Activated B cell treated with CpG ODN at 0.5 μM for 24 hours (primary cell): ENCODE measurements at places on chromosomes 3 and 15.

- peak; percentile 68 for DNase-seq
Measured at GRCh38 chr3:183447206-183448001, 19.0 kb upstream of the MCF2L2 start.

DNA sequence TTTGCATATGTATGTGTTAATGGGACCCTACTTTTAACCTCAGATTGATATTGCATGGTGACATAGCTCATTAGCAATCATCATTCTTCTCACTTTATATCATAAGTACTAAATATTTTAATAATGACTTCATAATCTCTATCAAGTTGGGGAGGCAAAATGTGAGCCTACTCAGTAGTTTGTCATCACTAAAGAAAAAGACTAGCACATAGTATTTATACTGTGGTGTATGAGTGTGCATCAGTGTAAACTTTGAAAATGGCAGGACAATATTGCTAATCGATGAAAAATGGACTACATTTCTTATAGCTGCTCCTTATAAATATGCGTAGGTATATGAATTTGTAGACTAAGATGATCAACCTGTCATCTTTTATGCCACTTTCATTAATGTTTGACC is 624.5 kb upstream of the ROBO2 start:
- no peak for DNase-seq

DNA sequence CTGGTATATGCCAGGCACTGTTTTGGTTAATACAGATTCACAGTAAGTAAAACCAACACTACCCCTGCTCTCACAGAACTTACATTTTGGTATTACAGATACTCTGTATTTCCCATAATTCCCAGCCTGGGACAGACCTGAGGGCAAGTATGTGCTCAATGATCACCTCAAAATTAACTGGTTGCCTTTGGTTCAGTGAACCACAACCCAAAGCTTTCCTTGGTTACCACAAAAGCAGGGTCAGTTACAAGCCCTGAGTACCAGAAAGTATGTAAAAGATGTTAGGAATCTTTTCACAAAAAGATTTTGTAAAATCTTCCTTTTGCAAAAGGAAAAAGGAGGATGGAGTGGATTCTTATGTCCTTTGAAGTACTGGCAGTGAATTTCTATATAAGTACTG is 72.2 kb upstream of the GUCA1C start:
- DNase-seq: no peak

GRCh38 chr15:89360294-89360971 is 25.8 kb upstream of the POLG start:
- no peak for DNase-seq

DNA sequence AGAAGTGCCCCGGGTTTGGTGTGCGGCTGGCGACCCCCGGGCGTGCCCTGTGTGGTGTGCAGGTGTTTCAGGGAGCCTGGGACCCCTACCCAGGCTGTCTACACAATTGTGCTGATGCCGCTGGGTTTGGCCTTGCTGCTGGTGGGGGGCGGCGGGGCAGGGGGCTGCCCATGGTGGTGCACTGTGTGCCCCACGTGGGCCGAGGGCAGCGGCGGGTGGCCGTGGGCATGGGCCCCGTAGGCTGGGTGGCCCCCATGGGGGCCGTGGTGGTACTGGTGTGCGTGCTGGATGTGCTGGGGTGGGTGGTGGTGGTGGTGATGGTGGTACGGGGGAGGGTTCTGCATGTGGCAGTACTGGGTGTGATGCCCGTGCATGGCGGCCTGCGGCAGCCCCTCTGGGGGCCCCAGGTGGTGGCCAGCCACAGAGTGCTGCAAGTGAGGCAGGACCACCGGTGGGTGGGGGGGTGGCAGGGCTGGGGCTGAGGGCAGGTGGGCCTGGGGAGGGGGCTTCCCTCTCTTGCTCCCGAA is 59.6 kb upstream of the RPL32 start:
- no peak for DNase-seq

DNA sequence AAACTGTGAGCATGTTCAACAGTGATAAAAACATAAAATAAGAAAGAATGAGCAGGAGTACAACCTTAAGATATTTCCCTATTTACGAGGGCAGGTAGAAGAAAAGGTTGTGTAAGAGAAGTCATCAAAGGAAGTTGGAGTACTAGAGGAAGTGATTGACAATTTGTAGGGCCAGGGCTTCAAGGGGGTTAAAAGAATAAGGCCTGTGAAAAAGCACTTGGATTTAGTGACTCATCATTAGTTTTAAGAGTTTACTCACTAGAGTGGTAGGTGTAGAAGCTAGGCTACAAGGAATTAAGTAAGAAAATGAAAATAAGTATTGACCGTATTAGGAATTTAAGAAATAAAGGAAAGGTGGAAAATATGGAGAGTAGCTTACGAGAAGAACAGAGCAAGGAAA is 23.6 kb downstream of the KCNMB3 start:
- DNase-seq: no peak

DNA sequence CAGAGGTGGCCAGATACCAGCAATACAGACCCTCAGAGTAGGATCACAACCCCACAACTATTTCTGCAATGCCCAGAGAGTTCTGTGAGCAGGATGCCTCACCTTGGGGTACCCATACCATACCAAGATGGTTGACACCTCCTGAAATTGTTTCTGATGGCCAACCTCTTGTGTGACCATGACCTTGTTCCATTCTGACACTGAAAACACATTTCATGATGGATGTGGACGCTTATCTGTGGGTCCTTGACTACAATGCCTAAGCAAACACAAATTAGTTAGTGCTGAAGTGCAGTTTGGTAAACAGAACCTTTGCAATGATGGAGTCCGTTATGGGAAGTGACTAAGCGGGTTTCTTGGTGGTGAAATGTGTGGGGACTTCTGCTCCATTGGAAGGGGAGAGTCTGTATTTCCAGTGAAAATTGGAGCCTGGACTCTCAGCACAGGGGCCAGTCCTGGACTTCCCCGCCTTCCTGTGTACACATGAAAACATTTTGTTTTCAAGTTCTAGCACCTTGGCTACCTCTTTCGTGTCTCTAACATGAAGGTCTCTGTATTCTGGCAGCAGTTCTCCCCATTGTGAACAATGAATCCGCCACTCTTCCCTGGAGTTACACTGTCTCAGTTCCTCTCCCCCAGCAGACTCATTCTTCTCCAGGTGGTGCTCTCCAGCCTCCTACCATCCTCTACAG is 106.2 kb downstream of the XXYLT1 start:
- DNase-seq: no peak

DNA sequence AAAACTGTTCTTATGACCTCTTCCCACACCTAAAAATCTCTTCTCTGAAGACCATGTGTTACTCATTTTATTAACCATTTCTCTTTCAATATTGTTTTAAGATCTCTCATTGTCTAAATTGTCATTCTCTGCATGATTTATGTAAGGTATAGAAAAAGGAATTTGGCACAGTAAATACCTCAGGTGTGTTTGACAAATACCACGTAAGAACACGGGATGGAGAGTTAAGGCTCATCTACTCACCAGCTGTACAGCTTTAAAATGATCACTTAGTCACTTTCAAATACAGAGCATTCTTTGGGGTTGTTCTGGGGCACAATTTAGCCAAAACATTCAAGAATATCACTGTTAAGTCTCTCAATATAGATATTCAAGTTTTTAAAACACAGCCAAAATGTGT is 627.1 kb downstream of the MCTP2 start:
- DNase-seq: no peak

- DNase-seq: no peak
Measured at GRCh38 chr3:4001976-4002375, 202.7 kb downstream of the LRRN1 start.

DNA sequence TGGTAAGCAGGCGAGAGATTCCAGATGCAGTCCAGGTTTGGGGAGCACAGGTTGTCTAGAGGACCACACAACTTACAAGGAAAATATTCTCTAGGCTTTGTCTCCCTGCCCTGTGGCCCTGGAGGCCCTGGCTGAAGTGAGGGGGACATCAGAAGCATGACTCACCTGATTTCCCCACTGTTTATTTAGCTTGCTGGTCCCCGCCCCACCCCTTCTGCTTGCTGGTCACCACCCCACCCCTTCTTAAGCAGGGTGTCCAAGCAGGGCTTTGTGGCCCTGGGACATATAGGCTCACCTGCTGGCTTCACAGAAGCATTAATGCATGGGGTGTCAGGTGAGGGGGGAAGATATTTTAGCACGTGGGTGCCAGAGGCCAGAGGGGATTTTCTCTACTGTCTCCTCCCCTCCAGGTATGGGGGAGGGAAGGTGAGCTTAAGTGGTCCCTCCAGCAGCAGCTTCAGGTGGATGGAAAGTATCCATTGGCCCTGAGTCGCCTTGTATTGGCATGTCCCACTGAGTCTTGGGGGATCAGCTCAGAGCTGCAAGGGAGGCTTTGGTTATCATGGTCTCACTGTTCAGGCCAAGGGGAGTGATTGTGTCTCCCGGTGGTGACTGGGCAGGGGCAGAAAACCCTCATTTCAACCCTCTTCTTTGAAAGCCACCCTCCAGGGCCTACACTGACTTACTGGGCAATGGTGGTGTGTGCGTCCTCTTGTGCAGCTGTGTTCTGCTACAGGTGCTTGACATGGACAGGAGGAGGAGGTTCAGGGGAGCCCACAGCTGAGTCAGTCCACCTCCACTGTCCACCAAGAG is 49.8 kb downstream of the GASK1A start:
- no peak for DNase-seq

GRCh38 chr3:117322866-117323265 is 613.3 kb downstream of the TUSC7 start:
- no peak for DNase-seq

GRCh38 chr15:50452927-50453326 is 28.7 kb downstream of the USP8 start:
- no peak for DNase-seq

DNA sequence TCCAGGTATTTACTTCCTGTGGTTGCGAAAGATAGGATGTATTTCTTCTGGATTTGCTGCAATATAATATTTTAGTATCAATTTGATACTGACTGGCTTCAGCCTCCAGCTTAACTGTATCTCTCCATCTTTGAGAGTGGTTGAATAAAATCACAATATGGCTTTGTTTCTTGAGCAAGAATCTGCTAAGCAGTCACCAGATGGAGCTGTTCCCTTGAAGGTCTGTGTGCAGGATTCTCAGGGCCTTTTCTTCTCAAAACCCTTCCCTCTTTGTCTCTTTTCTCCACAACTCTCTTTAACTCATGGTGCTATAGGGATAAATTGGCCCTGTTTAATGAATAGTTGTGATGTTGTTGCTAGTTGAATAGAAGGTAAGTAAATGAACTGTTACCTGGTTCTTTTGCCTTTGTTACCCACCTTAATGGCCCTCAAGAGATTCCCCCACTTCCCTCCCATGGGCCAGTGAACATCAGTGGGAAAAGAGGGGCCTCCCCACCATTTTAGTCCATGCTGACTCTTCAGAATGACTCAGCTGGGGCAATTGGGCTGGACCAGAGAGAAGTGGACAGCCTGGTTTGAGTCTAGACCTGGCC is 34.8 kb upstream of the RAB6B start:
- no peak for DNase-seq

DNA sequence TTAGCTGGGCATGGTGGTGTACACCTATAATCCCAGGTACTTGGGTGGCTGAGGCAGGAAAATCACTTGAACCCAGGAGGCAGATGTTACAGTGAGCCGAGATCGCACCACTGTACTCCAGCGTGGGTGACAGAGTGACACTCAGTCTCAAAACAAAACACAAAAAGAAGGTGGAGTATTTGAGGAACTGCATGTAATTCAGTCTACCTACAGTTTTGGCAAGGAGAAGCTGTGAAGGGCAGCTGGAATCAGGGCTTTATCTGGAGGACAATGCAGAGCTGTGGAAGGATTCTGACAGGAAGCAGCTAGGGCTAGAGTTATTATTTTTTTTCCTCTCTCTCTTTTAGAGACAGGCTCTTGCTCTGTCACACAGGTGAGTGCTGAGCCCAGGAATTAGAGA is 6.8 kb downstream of the H1-8 start:
- no peak for DNase-seq

- DNase-seq: no peak
Measured at GRCh38 chr15:60093273-60094067, 89.4 kb downstream of the FOXB1 start.

GRCh38 chr15:81113204-81113657 is 20.8 kb upstream of the CFAP161 start:
- no peak for DNase-seq

DNA sequence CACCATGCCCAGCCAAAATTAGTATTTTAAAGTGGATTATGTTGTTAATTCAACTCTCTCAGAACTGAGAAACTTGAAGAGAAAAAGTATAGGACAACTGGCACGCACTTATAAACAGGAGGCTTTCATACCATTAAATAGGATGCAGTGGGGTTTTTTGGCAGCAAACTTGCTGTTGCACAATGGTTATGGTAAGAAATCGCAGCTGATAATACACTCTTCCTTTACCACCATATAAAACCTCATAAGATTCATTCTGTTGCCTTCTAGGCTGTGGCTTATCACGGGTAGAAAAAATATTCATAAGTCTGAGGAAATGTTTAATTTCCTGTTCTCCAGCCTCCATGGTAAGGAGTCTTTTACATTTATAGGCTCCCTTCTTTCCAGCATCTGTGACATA is 95.3 kb downstream of the TMCO5A start:
- DNase-seq: no peak

GRCh38 chr3:181752202-181752671 is 40.5 kb downstream of the SOX2 start:
- no peak for DNase-seq

GRCh38 chr3:73107215-73107614 is 45.8 kb downstream of the EBLN2 start:
- no peak for DNase-seq

DNA sequence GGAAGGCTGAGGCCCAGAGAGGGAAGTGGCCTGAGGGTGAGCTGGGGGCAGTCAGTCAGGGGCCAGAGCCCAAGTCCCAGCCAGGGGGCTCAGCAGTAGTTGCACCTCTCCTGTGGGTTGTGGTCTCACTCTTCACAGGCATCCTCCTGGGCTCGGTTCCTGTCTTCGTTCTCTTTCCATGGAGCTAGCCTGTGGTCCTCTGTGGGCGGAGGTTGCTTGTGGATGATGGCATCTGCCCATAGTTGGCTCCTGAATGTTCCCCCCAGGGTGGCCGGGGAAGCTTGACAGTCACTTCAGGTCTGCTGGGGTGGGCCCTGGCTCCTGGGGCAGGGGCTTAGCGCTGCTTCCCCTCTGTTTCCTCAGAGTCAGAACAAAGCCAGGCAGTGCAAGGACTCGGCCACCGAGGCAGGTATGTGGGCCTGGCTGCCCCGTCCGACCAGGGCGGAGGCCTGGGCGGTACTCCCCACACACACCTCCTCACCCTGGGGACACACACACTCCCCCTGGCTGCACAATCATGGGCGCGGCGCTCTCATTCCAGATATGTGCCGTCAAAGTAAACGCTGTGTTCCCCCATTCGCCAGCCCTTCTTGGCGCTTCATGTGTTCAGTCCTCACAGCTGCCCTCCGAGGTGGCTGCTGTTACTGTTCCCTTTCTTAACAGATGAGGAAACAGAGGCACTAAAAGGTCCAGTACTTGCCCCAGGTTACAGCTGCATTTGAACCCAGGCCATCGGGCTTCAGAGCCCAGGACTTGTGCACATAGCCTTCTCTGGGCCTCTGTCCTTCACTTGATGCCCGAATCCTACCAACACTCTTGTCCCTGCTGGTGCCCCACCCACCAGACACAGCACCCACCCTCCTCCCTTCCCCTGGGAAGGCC is 34.5 kb downstream of the PSTPIP1 start:
- DNase-seq: peak; percentile 12

GRCh38 chr3:175399156-175399840 is 540.2 kb downstream of the NAALADL2 start:
- no peak for DNase-seq

GRCh38 chr3:157122116-157122515 is 37.8 kb downstream of the CCNL1 start:
- no peak for DNase-seq
